ENCODE measurements at places on chromosomes 6 and 20. TPM values are rescaled to one million over a fixed set of nuclear protein-coding genes. Genes with fewer than 3 reads are reported as not detected.

GRCh38 chr20:32391003-32391402 is 32.9 kb downstream of the ASXL1 start:
- DNase-seq = no peak

DNA sequence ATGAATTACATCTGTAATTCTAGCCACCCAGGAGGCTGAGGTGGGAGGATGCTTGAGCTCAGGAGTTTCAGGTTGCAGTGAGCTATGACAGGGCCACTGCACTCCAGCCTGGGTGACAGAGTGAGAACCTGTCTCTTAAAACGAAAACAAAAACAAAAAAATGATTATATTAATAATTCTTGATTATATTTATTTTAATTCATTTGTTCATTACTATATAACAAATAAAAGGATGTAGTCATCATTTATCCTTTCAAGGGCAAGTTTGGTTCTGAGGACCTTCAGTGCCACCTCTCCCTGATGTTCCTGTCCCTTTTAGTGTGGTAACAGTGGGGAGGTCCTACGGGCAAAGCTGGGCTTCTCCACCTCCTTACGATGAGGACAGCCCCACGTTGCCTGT is 167.1 kb upstream of the SCGN start:
- DNase-seq = no peak

DNA sequence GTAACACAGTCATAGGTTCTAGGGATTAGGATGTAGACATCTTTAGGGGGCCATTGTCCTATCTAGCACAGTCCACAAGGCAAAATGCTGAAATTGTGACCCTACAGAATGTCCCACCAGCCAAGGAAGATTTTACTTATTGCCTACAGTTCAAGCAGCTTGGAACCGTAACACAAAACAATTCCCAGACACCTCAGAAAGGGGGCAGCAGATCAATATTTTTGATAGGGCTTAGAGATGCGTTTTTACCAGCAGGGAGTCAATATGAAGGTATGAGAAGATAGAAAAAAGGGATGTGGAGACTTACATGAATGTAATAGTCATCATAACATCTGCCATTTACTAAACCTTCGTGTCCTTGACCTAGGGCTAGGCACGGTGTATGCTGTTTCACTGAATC is 81.0 kb downstream of the TMEM170B start:
- peak; percentile 57 for DNase-seq

PNPLA1 gene
- total RNA-seq = 0.05 TPM

DYNLT2 gene
- total RNA-seq = 0.76 TPM
